Purkinje cell (primary cell): ENCODE measurements at places on chromosomes 4 and X. TPM values are rescaled to one million over a fixed set of nuclear protein-coding genes. Genes with fewer than 3 reads are reported as not detected.

The NIPAL1 gene
- polyA plus RNA-seq = 0.50 and 0.80 TPM in 2 replicates

The LINC00632 gene
- 471 and 485 TPM in 2 replicates for polyA plus RNA-seq

The ZFP42 gene
- polyA plus RNA-seq = not detected in 2 replicates

The UGT2B15 gene
- not detected in 2 replicates for polyA plus RNA-seq

The PRDM8 gene
- 0.43 and 2.6 TPM in 2 replicates for polyA plus RNA-seq

The SEC24D gene
- 0.73 and 5.2 TPM in 2 replicates for polyA plus RNA-seq

The GPRIN3 gene
- polyA plus RNA-seq = 0.83 and 0.92 TPM in 2 replicates

The NAP1L3 gene
- polyA plus RNA-seq = 94.6 and 98.2 TPM in 2 replicates

The TRAPPC11 gene
- 26.8 and 27.0 TPM in 2 replicates for polyA plus RNA-seq

The SLIT2 gene
- 7.4 and 10.6 TPM in 2 replicates for polyA plus RNA-seq

The LRPAP1 gene
- 21.3 and 30.6 TPM in 2 replicates for polyA plus RNA-seq

The SMIM10L2A gene
- polyA plus RNA-seq = 0.73 and 1.5 TPM in 2 replicates

The KLHL4 gene
- polyA plus RNA-seq = 41.9 and 48.5 TPM in 2 replicates

The COX18 gene
- 6.4 and 8.2 TPM in 2 replicates for polyA plus RNA-seq

The ETDB gene
- polyA plus RNA-seq = not detected in 2 replicates

The NSUN7 gene
- not detected in 2 replicates for polyA plus RNA-seq

The EXOC1L gene
- polyA plus RNA-seq = 4.1 TPM in 1 of 2 replicates, not detected in the other

The SPANXN5 gene
- not detected in 2 replicates for polyA plus RNA-seq

The TXLNG gene
- polyA plus RNA-seq = 1.8 and 6.8 TPM in 2 replicates

The PLXNB3 gene
- polyA plus RNA-seq = not detected in 2 replicates

The MFAP3L gene
- 32.3 and 43.4 TPM in 2 replicates for polyA plus RNA-seq

The ERCC6L gene
- 0.42 TPM in 1 of 2 replicates, not detected in the other for polyA plus RNA-seq

The ACOX3 gene
- polyA plus RNA-seq = 1.6 and 3.0 TPM in 2 replicates

The TRPC5OS gene
- not detected in 2 replicates for polyA plus RNA-seq

The HAUS7 gene
- 11.2 and 11.4 TPM in 2 replicates for polyA plus RNA-seq

The CENPU gene
- polyA plus RNA-seq = 2.3 and 4.8 TPM in 2 replicates

The ABCG2 gene
- polyA plus RNA-seq = 0.76 and 2.0 TPM in 2 replicates

The MAPK10 gene
- 117 and 144 TPM in 2 replicates for polyA plus RNA-seq

The ADGRG4 gene
- polyA plus RNA-seq = not detected in 2 replicates

The PCDH7 gene
- polyA plus RNA-seq = 0.60 and 15.1 TPM in 2 replicates

The EPGN gene
- polyA plus RNA-seq = not detected in 2 replicates

The FABP2 gene
- 0.38 and 1.3 TPM in 2 replicates for polyA plus RNA-seq

The CXCR3 gene
- polyA plus RNA-seq = not detected in 2 replicates

The UGT2A1 gene
- not detected in 2 replicates for polyA plus RNA-seq

The CT45A3 gene
- not detected in 2 replicates for polyA plus RNA-seq

The PPBP gene
- not detected in 2 replicates for polyA plus RNA-seq

The NLRP2B gene
- polyA plus RNA-seq = not detected in 2 replicates

The MTM1 gene
- polyA plus RNA-seq = 6.2 and 6.4 TPM in 2 replicates
